Effector CD4-positive, alpha-beta T cell (primary cell): ENCODE measurements at places on chromosomes 2 and 18.

DNA sequence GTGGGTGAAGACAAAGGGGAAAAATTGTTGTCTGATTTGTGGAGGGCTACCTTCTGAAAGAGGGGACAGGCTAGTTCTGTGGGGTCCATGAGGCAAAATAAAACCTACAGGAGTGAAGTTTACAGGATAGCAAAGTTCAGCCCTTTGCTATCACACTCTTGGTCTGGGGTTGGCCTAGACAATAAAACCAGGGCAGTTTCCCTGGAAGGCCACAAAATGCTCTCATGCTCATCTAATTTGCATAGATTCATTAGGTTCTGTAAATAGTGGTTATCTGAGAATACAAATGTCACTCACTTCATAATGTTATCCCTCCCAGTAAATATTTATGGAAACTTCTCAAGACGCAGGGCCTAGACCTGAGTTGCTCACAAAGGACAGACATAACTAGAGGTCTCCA lies 63.6 kb downstream of the INSIG2 start:
- no peak for DNase-seq

GRCh38 chr2:26300234-26300925 lies 45.6 kb upstream of the SELENOI start:
- no peak for DNase-seq

GRCh38 chr2:174666845-174667244 lies 69.2 kb upstream of the WIPF1 start:
- DNase-seq = no peak

DNA sequence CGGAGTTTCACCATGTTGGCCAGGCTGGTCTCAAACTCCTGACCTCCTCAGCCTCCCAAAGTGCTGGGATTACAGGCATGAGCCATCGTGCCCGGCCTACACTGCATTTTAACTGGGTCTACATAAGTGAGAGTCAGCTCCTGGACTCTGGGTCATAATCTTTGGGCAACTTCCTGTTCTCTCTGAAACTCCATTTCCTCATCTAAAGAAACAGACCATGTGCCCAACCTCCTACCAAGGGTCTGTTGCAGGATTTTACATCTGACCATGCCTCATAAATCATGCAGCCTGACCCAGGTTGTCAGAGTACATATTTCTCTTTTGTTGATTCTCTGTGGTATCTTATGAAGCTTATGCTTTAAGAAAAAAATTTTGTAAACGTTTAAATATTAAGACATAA lies 280.4 kb downstream of the ALPK2 start:
- DNase-seq = no peak

GRCh38 chr2:25222477-25223121 lies 54.2 kb upstream of the POMC start:
- no peak for DNase-seq

GRCh38 chr2:235901243-235901642 lies 266.9 kb downstream of the GBX2 start:
- no peak for DNase-seq
